ENCODE measurements at places on chromosomes 16 and 17.

- no peak for DNase-seq
Measured at GRCh38 chr17:21276264-21276588, 8.3 kb upstream of the MAP2K3 start.

DNA sequence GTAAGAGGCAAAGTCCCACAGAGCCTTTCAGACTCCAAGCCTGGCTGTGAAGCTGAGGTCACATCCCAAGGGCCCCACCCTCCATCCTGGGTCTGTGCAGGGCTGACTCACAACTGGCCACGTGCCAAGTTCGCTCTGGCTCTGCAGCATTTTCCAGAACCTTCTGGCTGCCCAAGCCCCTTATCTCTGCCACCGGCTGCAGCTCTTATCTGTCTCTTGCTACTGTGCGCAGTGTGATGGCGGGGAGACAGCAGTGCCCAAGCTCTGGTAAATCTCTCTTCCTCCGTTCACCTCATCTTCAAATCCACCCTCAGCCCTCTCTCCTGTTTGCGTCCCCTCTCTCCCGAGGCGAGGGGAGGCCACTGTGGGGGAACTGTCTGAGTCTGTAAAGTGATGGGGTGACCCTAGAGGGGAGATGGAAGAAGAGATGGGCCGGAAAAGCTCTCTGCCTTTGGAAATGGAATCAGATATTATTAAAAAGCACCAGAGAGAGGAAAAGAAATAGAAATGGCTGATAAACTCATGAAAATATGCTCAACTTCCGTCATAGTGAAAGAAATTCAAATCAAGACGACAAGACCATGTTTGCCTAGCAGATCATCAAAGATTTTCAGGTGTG lies 162.7 kb upstream of the CDC42EP4 start:
- no peak for DNase-seq

DNA sequence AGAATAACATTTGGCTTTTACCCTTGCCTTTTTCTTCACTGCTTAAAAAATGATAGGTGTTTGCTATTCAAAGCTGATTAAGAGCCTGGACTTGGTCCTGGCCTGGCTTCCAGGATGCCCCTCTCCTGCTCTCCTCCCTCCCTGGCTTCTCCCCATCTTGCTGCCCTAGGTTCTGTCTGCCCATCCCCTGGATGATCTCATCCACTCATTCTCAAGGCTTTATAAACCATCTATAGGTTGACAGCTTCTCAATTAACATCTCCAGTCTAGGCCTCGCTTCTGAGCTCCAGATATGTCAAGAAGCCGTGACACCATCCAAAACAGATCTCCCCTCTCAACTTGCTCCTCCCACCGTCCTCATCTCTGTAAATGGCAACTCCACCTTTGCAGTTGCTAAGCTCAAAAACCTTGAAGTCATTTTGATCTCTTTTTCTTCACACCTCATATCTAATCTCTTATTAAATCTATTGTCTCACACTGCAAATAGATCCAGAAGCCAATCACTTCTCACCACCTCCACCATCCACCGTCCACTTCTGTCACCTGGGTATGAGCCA lies 8.7 kb downstream of the ZNF771 start:
- no peak for DNase-seq

- DNase-seq: no peak
Measured at GRCh38 chr17:76434870-76435269, 18.1 kb downstream of the UBE2O start.

GRCh38 chr16:54890381-54890780 lies 40.3 kb upstream of the IRX5 start:
- no peak for DNase-seq

- peak; percentile 54 for DNase-seq
Measured at GRCh38 chr16:86598607-86599565, 20.5 kb downstream of the FOXL1 start.

DNA sequence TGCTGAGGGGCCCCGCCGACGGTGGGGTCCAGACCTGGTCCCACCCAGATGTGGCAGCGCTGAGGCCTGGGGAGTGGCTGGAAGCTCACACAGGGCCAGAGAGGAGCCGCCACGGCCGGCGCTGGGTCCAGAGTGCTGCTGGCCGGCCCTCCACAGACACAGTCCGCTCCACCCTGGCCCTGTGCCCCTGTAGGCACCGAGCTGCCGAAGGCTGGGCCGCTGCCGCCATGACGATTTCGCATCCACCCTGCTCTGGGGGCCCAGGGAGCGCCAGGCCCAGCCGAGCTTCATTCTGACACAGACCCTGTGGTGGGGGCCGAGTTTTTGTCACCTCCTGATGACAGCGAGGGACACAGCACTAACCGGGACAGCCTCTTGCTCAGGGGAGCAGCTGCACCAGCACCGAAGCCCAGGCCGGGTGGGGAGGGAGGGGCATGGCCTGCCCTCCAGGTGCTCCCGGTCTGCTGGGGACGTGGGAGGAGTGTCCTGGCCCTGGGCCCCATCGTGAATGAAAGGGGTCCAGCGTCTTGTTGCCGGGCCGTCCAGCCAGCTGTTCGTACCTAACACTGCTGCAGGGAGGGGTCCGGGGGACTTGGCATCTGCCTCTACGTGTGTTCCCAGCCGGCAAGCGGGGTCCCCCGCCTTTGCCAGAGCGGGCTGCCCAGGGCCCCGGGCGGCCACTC lies 27.1 kb upstream of the SSTR5 start:
- no peak for DNase-seq

- DNase-seq: no peak
Measured at GRCh38 chr17:78624324-78625151, 47.3 kb upstream of the DNAH17 start.

GRCh38 chr16:52832771-52833170 lies 219.9 kb downstream of the CHD9NB start:
- no peak for DNase-seq

DNA sequence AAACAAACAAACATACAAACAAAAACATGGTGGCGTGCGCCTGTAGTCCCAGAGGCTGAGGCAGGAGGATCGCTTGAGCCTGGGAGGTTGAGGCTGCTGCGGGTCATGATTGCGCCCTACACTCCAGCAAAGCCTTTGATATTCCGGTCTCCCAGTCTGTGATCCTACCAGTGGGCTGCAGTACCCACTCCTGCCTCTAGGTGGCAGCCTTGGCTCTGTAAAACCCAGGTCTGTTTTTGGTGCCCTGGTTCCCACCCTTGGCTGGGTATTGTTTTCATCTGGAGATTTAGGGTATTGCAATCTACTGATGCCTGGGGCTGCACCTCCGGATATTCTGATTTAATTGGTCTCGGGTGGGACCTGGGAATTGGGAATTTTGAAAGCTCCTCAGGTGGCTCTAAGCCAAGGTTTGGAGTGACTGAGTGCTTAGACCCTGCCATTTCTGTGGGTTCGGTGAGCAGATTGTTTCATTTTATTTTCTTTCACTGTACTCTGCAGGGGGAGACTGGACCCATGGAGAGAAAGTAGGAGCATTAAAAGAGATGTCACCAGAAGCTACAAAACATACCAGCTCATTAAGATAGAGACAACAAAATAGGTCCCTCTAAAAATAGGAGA lies 40.5 kb downstream of the MYH3 start:
- DNase-seq: peak; percentile 87

GRCh38 chr17:2814049-2814448 lies 17.8 kb downstream of the RAP1GAP2 start:
- DNase-seq: no peak

DNA sequence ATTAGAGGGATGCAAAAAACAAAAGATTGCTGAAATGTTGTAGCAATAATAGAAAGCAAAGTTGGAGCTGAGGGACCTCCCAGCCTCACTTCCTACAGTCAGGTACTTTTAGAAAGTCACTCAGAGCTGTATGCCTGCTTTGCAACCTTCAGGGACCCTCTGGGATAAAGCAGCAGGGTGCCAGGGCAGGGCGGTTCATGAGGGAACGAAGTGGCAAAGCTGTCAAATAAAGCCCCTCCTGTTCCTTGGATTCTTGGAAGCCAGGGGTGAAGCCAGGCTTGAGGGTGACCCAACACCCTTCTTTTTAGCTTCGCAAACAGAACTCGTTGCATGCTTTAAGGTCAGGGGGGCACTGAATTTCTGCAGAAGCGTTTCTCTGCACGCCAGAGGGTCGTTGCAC lies 767 bp downstream of the ATP2C2 start:
- no peak for DNase-seq

- DNase-seq: no peak
Measured at GRCh38 chr16:29850998-29851397, 12.0 kb downstream of the CDIPT start.
